ENCODE measurements at places on chromosomes 2 and 18.

DNA sequence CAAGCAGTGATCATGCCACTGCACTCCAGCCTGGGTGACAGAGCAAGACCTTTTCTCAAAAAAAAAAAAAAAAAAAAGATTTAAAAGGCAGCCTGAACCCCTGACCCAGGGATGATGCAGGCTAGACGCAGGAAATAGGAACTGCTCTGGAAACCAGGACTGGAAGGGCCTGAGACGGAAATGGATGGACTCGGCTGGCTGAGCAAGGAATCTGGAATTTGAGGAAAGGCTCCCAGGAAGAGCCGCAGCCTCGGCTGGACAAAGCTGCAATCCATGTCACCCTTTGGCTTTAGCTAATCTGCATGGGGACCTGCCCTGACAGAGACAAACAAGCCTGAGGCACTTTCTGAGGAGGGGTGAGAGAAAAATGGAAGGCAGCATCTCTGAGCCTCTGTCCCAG is 55.0 kb upstream of the DAPL1 start:
- DNase-seq = no peak

GRCh38 chr2:237736783-237737182 is 61.8 kb upstream of the RBM44 start:
- DNase-seq = no peak

- DNase-seq = no peak
These were observed 7.4 kb upstream of the HES6 start for GRCh38 chr2:238247002-238247822.

DNA sequence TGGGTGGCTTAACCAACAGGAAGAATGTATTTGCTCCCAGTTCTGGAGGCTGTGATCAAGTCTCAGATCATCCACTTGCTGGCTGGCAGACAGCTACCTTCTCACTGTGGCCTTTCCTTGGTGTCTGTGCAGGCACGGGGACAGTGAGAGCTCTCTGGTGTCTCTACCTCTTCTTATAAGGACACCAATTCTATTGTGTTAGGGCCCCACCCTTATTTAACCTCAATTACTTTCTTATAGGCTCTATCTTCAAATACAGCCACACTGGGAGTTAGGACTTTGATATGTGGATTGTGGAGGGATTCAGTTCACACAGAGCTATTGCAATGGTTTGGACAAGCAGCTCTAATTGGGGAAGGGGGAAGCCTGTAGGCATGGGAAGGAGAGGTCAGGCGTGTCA is 25.3 kb upstream of the IL1RN start:
- no peak for DNase-seq

- no peak for DNase-seq
These were observed 182.0 kb upstream of the ZNF804A start for GRCh38 chr2:184416146-184416913.
